ENCODE measurements at places on chromosomes 13 and 19.

DNA sequence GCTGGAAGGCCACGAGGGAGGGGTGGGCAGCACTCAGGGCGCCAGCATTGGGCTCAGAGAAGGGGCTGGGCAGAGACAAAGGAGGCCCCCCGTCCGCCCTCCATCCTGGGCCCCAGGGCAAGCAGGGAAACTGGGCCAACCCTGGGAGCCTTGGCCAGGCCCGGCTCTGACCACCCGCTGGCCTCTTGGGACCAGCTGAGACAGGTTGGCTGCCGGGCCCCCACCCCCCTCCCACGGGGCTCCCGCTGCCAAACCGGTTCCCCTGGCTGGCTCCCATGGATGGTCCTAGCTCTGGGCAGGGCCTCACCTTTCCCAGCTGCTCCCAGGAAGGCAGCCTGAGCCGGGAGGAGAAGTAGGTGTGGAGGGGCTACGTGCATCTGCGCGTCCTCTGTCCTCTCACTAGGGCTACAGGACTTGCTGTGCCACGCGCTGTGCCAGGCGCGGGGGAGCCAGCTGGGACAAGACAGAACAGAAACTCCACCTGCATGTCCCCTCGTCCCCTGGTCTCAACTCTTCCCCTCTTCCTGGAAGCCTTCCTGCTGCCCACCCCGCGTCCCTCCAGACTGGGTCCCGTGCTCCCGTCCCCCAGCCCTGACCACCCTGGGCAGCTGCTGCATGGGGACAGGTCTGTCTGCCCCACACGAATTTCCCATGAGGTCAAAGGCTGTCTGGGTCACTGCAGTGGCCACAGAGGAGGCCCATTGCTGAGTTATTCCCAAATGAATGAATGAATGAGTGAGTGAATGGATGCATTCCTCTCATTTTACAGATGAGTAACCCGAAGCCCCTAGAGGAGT is 29.1 kb upstream of the NCCRP1 start:
- DNase-seq, result no peak

DNA sequence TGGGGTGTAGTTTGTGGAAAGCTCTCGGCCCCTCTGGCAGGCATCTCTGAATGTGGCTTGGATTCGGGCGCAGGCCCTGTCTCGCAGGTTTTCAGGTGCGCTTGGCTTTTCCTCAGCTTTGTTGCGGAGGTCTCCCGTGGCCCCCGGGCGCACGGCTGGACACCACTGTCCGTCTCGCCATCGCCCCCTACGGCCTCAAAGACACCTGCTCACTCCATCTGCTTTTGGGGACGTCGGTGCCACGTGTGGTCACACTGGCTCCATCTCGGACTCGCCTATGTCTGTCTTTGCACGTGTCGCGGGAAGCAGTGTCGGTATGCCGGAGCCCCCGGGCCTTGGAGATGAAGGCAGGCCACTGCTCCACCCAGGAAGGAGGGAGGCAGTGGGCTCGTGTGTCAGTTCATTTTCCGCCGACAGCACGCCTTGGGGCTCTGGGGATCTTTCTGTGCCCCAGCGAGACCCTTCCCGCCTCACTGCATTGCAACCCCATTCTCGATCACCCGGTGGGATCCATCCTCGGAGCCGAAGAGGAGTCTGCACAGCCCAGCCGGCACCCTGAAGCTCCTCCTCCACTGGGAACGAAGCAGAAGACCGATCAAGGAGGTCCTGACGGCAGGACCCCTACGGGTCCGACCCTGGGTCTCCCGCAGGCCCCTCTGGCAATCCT is 42.1 kb downstream of the ZNF146 start:
- no peak for DNase-seq

DNA sequence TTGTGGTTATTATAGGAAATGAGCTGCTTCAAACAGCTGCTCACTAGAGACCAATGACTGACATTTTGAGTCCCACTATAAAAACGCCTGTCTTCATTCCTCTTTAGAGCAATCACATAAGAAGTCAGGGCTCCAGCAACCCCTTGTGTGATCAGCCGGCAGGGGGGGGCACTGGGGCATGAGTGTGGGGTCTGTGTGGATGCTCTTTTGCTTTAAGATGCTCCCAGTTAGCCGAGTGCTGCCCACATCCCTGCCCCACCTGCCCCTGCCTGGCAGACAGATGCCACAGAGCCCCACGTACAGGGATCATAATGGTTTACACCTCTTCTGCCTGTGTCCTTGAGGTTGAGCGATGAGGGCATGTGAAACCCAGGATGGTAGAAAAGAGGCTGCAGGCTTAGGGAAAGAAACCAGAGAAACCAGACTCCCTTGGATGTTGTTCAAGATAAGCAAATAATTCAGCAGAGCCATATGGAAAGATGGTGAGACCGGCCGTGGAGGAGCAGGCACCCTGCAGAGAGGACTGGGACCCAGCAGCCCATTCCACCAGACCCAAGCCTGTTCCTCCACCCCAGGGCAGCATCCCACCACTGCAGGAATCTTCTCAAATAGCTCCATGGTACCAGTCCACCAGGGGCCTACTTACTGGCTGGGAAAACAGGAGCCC is 55.4 kb downstream of the CHST8 start:
- DNase-seq, result no peak

DNA sequence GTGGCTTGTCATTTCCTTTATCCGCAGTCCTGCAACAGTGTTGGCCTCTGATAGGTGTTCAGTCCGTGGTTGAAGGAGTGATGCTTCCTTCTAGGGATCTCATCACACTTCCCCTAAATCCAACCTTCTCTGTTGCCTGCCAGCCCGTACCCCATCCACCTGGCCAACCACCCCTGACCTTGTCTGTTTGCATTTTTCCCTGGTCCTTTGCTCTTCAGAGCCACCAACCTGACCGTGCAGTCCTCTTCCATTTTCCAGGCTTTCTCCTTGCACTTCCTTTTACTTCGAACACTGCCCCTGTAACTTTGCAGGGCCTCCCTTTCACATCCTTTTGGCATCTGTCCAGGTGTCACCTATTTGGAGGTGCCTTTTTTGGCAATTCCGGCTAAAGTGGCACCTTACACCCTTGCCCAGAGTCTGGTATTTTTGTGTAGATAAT is 696 bp downstream of the ZNF460 start:
- DNase-seq, result no peak

DNA sequence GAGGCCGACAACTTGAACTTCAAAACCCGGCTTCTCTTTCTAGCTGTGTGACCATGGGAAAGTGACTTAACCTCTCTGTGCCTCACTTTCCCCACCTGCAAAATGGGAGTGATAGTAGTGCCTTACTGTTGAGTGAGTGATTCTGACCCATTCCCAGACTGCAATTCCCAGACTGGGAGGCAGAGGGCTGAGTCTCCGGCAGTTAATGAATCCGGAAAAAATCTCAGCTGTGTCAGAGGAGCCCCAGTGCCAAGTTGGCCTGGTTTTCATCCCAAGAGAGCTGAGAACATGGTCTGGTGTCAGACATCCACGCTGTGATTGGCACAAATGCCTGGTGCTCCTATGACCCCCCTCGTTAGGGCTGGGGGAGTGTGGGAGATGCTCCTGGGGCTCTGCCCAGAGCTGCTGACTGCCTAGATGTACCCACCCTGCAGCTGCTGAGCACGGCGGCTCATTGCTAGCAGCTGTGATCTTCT is 50.0 kb downstream of the PIN1 start:
- DNase-seq, result peak; percentile 83

- peak; percentile 78 for DNase-seq
Observed at GRCh38 chr19:19361075-19361594, 40.5 kb downstream of the MAU2 start.

DNA sequence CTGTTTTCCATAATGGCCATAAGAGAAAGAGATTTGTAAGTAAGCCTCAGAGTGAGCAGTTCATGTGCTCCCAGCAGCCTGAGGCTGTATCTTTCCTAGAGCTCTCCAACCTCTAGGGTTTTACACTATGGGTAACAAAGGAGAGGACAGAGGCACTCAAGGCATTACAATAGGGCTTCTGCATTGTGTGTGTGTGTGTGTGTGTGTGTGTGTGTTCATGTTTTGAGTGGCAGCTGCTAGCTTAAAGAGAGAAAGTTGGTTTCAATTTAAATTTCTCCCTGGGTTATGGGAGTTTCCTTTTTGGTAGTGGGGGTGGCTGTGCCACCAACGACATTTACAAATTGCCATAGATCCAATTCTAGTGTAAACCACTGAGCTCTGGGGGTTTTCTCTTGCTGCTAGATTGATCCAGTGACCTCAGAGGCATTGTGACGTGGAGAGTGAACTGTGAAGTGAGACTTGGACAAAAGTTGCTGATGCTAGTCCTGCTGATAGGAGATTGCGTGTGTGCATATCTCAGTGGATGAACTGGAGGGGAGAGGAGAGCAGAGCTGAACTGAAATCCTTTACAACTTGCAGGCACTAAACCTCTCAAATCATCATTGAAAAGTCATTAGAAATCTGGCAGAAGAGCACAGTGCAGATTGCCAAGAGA is 67.2 kb upstream of the OLFM4 start:
- DNase-seq, result no peak

- no peak for DNase-seq
Observed at GRCh38 chr13:93309886-93310523, 83.4 kb downstream of the GPC6 start.

GRCh38 chr19:13825489-13826441 is 30.5 kb downstream of the ZSWIM4 start:
- DNase-seq, result no peak

GRCh38 chr13:43965459-43965845 is 85.7 kb downstream of the LACC1 start:
- DNase-seq, result no peak

DNA sequence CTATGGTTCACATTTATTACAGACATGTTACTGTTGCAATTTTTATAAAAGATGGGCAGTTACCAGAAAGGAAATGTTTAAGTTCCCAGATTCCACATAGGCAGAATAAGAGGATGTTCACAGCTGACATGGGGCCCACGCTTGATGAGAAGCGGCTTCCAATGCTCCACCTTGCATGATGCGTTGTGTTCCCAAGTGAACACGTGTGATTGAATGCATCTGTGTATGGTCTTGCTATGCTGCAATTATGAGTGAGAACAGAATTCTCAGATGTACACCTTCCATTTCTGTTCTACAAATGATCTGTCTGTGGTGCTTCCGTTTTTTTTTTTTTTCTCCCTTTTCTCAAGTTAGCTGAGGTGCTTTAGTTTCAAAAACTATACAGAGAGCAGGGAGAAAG is 15.5 kb downstream of the UPF3A start:
- no peak for DNase-seq

DNA sequence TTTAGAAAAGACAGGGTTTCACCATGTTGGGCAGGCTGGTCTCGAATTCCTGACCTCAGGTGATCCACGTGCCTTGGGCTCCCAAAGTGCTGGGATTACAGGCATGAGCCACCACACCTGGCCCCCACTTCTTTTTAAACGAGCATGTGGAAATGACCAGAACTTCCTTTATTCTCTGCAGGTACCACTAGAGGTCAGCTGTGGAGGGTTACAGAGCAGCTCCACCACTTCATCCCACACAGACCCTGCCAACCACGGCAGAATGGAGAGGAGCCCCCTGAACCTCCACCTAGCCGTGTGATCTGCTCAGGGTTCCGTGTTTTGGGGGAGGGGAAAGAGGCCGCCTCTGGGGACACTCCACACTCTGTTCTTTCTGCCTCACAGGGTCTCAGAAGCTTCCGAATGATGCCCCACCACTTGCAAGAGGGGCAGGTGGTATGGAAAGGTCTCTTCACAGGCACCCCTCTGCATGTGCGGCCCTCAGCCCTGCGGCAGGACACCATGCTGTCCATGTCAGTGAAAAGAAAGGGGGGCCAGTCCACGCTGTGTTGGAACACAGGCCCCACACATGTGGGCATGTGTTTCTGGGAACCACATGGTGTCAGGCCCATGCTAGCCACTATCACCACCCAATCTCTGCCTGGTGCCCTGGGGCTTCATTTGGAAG is 465.0 kb downstream of the TSHZ3 start:
- DNase-seq, result no peak

GRCh38 chr19:5134691-5135090 is 165.8 kb downstream of the KDM4B start:
- no peak for DNase-seq

GRCh38 chr13:90787007-90787406 is 560.5 kb upstream of the MIR17HG start:
- DNase-seq, result no peak

- no peak for DNase-seq
Observed at GRCh38 chr13:71879129-71879535, 12.1 kb upstream of the DACH1 start.

GRCh38 chr19:13899912-13900584 is 5.9 kb downstream of the BRME1 start:
- no peak for DNase-seq

DNA sequence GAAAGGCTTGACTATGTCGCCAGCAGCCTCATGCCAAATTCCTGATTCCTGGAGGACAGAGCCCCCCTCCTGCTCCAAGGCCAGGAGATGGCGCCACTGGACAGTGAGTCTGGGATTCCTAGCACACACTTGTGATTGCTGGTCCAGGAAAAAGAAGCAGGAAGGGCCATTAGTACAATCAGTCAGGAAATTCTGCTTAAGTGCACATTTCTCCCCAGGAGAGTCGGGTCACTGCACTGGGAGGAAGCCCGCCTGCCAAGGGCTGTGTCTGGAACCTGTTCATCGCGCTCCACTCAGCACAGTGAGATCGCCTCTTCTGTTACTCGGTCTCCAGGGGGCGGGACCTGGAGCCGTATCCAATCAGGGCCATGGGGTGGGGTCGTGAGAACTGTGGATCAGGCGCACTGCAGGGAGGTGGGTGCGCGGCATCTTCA is 65.1 kb downstream of the ZNF823 start:
- DNase-seq, result peak; percentile 74

DNA sequence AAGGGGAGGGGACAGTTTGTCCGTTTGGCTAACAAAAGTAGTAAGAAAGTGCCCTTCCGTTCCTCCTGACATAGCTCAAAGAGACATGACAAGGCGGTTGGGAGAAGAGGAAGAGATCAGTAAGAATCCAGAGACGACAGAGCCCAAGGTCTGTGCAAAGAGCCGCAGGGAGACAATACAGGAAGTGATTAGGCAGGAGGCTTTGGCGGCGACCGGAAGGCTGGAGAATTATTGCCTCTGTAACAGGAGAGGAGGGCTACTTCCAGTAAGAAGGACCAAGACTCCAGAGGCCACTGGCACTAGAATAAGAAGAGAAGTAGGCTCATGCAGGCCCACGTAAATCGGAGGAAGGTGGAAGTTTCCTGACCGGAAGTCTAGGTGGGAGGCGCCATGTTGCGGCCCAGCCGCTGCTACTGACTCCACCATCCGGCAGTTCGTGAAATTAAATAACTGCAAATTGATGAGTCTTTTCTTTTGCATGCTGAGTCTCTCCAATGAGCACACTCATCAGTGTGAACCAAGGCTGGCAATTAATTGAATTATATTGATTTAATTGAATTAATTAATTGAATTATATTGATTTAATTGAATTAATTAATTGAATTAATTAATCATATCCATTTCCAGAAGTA is 9.9 kb downstream of the RFX2 start:
- no peak for DNase-seq

GRCh38 chr13:80753866-80754265 is 412.9 kb upstream of the SPRY2 start:
- DNase-seq, result peak; percentile 68

- no peak for DNase-seq
Observed at GRCh38 chr13:112705286-112705685, 15.4 kb downstream of the ATP11A start.

GRCh38 chr13:24650161-24650560 is 30.0 kb upstream of the ATP12A start:
- no peak for DNase-seq
